T-helper 1 cell (primary cell): ENCODE measurements at places on chromosomes 11 and 22.

DNA sequence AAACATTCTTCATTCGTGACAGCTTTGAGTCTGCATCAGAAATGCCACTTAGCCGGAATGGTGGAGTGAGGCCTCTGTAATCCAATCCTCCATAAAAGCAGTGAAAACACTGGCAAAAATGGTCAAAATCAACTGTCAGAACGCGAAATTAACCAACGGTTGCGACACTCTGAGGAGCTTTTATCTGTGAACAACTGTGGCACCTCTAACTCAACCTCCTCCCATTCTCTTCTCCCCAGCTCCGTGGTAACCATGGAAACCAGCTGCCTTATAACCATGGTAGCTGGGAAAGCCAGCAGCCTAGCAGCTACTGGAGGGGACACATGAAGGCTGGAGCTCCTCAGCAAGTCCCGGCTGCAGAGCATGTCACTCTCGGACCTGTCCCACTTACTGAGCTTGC, 20.3 kb downstream of the AP2A2 start:
- DNase-seq, result no peak

DNA sequence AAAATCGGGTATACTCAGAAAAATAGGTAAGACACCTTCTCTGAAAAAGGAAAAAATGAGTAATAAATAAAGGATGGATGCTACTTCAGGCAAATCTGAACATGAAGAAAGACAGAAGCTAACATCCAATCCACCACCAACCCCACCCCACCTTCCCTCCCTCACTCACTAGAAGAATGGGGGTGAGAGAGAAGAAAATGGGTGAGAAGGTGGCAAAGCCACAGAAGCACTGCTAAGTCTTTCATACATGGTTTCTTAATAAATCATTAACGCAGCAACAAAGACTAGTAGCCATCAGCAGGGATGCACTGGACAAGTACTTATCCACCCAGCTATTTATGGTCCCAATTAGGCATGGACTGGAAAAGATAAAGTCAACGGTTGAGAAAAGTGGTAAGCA, 5.9 kb downstream of the FHIP1B start:
- no peak for DNase-seq

DNA sequence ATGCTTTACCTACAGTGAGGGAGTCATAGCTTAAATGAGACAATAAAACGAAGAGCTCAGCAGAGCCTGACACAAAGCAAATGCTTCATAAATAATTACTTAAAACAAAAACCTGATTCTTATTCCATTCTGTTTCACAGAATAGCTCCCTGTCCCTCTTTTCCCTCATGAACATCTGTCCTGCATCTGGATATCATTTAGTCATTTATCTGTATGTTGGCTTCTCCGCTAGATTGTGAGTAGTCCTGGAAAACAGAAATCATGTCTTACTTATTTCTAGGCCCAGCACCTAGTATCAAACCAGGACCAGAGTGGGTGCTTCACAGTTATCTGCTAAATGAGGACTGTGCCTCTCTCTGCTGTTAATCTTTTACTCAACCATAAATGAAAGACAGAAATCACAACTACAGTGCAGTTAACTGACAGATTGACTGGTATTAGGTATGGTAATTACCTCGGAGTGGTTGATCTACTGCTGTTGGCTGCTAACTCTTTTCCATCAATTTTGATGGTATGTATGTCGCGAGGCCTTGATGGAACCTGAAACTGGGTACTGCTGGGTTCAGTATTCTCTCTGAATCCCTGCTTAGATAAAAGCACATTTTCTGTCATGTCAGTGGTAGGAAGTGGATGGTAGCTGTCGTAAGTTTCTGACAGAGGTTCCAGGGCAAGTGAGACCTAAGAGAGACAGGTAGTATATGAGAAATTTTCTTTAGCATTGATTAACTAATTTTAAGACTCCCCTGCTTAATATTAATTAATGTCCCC, 31.5 kb downstream of the C2CD3 start:
- no peak for DNase-seq

DNA sequence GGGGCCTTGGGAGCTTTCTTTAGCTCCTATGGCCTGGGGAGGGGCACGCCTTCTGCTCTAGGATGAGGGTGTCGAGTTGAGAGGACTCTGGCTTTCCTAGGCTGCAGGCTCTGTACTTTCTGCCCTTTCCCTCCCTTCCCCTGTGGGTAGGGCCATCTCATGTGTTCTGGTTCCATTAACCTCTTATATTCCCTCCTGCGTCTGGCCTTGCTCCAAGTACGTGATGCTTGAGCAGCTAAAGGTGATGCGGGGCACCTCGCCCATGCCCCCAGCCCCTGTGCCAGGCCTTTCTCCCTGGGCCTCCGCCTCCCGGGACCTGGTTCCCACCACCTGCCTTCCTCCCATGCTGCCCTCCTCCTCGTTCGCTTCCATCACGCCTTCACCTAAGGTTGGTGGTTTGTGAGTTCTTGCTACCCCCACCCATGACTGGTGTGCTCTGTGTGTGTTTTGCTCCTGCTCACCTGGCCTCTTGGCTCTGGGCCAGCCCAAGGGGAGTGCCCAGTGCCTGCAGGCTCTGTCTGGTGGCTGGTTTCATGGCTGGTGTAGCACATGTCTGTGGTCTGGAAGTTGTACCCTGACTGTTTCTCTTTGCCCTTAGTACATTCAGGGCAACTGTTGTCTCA, 34.1 kb downstream of the PHLDB1 start:
- no peak for DNase-seq

- DNase-seq, result no peak
Measured at GRCh38 chr11:69008737-69009440, 4.2 kb downstream of the MRGPRF start.

- DNase-seq, result no peak
Measured at GRCh38 chr11:76237914-76238313, 31.6 kb upstream of the WNT11 start.

DNA sequence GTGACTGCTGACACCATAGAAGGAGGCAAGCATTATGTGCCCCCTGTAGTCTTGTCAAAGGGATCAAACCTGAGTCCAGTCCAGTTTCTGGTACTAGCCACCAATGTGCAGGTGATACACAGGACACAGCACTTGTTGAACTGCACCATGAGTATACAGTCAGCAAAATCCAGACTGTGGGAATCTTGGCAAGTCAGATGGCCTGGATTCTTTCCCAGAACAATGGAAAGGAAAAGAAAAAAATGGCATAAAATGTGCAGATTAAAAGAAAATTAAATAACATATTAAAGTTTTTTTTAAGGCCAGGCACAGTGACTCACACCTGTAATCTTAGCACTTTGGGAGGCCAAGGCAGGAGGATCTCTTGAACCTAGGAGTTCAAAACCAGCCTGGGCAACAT, 16.8 kb downstream of the CRY2 start:
- DNase-seq, result no peak

GRCh38 chr22:49964136-49965090, 3.8 kb downstream of the PIM3 start:
- peak; percentile 26 for DNase-seq

DNA sequence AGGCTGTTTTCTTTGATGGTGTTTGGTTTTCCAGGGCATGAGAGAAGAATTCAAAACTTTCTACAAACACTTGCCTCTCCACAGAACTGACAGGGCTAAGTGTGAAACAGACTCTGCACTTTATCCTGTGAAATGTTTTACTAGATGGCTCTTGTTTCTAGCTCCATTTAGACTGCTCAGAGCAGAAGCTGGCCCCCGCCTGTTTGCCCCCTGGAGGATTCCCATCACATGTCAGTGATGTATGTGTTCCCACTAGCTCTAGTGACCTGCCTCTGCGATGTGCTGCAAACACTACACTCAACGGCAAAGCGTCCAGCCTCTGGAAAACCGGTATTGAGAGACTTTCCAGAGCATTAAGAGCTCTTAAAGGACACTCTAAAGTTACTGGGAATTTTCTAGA, 41.4 kb upstream of the PCF11 start:
- DNase-seq, result no peak

- DNase-seq, result no peak
Measured at GRCh38 chr11:129620237-129621104, 195.2 kb upstream of the TMEM45B start.

DNA sequence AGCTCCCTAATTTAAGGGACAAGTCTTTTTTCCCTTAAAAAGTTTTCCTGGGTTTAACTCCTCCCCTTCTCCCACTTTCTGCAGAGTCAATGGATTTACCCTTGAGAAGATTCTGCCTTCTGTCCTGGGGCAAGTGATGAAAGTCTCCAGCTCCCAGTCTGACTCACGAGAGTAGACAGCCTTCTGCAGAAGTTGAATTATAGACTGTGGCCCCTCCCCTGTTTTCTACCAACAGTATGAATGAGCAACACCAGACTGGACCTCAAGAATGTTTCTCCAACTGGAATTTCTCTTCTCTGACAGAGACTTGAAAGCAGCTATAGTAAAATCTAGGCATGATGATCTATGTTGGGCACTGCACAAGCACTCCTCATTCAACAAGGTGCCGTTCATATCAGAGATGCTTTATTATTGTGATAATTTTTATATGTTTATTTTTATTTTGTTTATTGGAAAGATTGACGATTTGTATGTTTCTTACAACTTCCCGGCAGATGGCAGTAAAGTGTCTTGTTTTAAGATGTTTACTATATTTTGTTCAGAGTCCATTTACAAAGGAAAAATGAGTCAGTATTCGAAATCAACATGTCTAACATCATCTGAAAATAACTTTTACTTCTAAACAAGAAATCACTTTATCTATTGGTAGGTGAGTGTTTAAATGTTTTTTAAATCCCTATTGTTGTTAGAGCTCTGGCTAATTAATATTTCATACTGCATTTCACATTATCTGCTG, 56.6 kb downstream of the LMO2 start:
- DNase-seq, result no peak

GRCh38 chr11:100948936-100949335, 180.7 kb downstream of the PGR start:
- no peak for DNase-seq

- peak; percentile 87 for DNase-seq
Measured at GRCh38 chr11:60915248-60915914, 1.4 kb downstream of the TMEM109 start.

DNA sequence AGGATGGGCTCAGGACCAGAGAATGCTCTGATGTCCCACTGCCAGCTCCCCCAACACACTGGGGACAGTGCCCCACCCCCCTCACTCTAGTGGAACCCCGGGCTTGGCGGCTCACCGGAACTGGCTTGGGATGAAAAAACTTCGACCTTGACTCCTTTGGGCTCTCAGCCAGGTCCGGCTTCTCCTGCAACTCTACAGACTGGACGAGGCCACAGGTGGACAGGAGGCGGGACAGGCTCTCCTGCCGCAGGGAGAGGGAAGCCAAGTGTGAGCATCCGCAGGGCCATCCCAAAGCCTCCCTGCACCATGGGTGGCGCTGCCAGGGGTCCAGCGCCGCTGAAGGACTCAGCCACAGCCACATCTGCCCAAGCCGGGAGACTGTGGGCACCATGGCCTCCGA, 3.7 kb downstream of the RRP7A start:
- no peak for DNase-seq

- no peak for DNase-seq
Measured at GRCh38 chr11:72038491-72038890, 39.8 kb downstream of the IL18BP start.

- no peak for DNase-seq
Measured at GRCh38 chr11:92149996-92150395, 74.6 kb upstream of the FAT3 start.

DNA sequence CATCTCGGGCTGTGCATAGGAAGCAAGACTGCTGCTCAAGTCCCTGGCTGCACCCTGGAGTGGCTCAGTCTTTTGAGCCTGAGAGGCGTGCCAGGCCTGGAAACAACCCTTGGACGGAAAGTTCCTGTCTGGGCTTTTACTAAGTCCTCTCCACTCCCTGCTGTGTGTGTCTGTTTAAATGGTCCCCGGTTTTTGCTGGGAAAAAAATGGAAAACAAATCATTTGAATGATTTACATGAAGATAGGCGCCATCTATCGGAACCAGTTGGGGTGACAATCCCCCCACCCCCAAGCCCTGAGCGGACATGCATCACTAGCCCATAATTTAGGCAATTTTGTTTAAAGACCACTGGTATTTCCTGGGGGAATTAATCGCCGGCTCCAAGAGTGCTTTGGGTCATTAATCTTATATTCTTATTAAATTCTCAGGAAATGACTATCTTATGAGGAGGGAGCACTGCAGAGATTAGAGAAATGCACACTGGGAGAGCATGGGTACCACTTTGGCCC, 2.7 kb upstream of the GAB2 start:
- DNase-seq, result peak; percentile 20

- no peak for DNase-seq
Measured at GRCh38 chr11:19218786-19219460, 17.1 kb upstream of the CSRP3 start.

DNA sequence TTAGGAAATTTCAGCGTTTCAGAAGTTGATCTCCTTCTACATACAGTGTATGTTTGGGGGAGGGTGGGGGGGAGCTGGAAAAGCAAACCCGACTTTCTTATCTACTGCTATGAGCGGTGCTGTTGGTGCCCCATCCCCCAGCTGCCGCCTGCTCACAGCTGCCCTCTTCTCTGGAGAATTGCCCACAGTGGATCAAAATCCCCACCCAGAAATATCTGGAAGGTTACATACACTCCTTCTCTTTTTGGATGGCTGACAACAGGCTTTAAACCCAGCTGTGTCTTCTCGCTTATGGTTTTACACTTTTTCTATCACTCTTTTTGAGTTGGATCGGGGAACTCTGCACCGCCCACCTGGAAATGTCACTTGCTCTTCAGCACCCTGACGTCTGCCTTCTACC, 56.4 kb downstream of the DHCR7 start:
- DNase-seq, result no peak

- DNase-seq, result no peak
Measured at GRCh38 chr11:60625262-60625661, 74.2 kb upstream of the MS4A8 start.

DNA sequence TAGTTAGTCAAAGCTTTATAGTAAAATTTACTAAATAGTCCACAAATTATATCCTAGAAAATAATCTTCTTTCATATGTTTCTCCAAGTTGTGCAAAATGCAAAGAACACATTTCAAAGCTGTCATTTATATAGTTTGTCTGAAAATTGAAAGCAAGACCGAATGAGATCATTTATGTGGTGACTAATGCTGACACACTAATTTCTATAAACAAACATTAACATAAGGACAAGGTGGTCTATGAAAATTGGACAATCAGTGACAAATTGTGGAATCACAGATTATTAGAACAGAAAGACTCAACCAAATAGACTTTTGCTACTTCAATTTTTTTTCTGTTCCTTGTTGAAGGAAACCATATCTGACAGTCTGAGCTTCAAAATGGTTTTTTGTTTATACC, 1056.1 kb downstream of the LRRC4C start:
- DNase-seq, result no peak

DNA sequence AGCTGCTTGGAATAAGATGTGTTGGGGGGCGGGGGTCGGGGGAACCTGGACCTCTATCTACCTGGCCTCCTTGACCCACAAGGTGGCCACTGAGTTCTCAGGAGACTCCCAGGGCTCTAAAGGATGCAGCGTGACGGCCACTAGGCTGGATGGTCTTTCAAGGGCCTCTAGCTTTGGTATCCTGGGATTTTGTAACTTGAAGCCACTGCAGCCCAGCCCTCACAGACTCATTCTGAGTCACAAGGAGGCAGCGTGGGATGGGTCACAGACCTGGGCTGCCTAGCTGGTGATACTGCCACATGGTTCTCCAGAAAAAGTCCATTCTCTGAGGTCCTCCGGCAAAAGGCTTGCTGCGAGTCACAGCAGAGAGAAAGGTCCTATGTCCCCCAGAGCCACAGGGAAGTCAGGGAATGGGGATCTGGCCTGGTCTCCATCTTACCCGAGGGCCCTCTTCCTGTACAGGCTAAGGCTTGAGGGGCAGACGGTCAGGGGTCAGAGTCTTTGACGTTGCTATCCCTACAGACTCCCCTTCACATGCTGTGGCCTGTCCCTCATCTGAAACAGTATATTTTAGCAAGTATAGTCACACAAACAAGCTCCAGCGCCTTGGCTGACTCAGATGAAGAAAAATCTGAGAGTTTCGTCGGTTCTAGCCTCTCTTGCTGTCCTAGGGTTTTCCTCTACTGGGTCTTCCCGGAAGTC, 52.4 kb downstream of the KCNC1 start:
- DNase-seq, result no peak
